Mammary epithelial cell (primary cell): ENCODE measurements at places on chromosomes 12 and 14.

- DNase-seq, result peak; percentile 94
Observed at GRCh38 chr14:105091517-105092170, 26.4 kb upstream of the GPR132 start.

DNA sequence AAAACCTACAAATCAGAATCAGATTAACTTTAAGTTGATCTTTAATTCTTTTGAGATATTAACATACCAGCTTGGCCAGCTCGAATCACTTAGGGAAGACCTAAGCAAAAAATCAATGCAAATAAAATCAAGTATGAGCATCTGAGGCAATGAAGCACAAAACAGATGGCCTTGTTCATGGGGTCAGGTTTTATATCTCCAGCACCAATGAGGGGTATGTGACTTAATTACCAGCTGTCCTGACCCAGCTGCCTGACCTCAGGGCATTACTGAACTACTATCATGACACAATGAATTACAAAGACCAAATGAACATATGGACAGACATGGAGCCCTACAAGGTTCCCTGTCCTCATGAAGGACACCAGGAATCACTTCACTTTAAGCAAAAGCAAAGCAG, 70.5 kb downstream of the FGD6 start:
- DNase-seq, result no peak

- DNase-seq, result no peak
Observed at GRCh38 chr12:100101000-100101399, 41.7 kb downstream of the BLTP3B start.

DNA sequence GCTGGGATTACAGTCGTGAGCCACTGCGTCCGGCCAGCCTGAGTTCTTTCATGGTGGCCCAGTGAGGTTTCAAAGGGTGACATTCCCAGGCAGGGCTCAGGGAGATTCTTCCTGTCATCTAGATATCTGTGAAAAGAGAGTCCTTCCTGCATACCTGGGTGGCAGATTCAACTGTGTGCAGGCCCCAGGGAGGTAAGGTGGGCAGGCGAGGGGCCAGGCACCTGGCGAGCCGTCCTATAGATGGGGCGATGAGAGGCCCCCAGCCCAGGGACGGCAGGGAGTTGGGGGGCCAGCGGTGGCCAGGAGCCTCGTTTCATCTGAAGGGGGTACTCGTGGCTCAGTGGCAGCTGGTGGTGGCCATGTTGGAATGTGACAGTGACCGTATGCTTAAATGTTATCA, 7.1 kb upstream of the EP400 start:
- DNase-seq, result no peak

DNA sequence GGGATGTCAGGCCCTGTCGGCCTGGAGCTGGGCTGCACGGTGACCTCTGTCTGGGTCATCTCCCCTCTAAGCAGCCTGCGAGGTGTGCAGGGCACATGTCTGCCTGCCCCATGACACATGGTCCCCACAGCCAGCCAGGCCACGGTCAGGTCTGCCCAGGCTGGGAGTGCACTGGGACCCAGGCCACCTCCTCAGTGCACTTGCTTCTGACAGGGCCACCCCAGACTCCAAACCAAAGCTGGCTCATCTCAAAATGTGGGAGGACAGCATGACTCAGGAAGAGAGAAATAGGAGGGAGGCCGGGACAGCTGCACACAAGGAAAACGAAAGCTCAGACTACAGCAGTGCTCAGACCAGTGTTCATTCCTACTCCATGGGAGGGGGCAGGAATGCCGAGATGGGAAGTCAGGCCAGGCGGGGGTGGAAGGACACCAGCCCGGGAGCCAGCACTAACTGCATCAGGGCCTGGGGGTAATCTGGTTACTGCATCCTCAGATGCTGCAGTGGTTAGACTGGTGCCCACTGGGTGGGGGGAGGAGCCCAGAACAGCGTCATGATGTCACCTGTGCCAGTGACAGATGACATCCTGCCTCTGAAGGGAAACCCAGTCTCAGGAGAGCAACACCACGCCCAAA, 4.0 kb downstream of the P2RX2 start:
- no peak for DNase-seq

DNA sequence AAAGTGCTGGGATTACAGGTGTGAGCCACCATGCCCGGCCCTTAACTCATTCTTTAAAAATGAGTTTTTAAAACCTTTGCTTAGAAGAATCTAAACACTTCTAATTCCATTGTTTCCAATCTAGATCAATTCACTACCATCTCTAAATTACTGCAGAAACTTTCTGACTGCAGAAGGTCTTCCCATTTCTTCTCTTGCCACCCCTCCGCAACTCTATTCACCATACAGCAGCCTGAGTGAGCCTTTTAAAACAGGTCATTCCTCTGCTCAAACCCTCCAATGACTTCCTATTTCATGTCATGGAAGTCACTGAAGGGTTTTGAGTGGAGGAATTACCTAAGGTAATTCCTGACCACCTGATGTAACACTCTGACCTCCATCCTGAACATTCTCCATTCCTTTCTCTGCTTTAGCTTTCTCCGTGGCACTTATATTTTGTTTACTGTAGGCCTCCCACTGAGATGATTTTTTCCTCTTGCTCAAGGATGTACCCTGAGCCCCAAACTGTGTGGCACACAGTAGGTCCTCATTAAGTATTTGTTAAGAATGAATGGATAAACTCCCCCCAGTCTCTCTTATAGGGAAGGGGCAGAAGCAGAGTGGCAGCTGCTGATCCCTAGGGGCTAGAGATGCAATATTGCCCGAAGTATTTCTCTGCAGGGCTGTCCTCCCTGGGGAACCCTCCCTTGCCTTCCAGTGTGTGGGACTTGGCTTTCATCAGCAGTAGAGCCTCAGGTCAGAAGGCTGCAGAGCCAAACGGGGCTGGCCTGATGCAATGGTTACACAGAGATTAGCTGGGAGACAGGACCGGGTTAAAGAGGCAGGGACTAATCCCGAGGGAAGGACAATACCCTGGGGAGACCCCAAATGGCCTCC, 1.2 kb downstream of the DDIT3 start:
- DNase-seq, result peak; percentile 25

DNA sequence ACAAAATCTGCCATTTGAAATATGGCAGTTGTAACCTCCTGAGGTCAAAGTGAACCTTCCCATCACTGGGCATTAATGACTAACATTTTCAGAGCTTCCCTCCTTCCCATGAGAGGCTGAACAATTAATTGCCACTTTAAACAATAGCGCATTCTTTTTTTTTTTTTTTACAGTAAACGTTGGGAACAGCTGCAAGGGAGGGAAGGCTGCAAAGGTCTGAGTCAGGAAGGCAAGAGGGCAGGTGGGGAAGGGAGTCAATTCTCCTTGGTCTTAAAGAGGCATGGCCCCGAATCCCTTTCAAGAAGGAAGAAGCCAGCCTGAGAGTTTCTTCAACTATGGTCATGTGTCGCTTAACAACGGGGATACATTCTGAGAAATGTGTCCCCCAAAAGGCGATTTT, 41.0 kb upstream of the PLEKHG3 start:
- peak; percentile 74 for DNase-seq

- no peak for DNase-seq
Observed at GRCh38 chr12:104063712-104064030, 660 bp upstream of the HCFC2 start.

- no peak for DNase-seq
Observed at GRCh38 chr14:100544506-100545141, 42.6 kb downstream of the BEGAIN start.

GRCh38 chr14:99930420-99931274, 134.6 kb upstream of the EVL start:
- no peak for DNase-seq

- DNase-seq, result peak; percentile 94
Observed at GRCh38 chr14:99612738-99613330, 8.8 kb upstream of the CCDC85C start.

DNA sequence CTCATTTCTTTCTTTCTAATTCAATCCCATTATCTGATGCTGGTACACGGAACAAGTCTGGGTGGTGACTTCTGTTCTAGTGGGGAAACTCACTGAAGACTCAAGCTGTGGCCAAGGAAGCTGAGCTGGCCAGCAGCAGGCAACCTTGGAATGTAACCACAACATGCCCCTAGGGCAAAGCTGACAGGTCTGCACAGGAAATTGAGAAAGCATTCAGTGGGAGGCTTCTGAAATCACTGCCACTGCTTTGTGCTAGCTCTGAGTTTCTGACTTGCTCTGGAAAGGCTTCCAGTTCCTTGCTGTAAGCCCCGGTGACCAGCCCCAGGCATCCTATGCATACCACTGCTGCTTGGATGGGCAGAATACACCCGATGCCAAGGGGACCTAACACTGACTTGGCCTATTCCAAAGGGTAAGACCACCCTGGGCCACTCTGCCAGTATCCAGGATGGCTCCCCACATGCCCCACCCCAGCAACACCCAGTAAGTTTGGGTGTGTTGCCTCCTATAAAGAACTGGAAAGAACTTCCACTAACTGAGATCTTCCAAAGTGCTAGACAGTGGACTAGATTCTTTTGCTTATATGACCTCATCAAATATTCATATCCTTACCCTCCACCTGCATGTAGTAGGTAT, 84.5 kb upstream of the CDKN3 start:
- DNase-seq, result peak; percentile 99

DNA sequence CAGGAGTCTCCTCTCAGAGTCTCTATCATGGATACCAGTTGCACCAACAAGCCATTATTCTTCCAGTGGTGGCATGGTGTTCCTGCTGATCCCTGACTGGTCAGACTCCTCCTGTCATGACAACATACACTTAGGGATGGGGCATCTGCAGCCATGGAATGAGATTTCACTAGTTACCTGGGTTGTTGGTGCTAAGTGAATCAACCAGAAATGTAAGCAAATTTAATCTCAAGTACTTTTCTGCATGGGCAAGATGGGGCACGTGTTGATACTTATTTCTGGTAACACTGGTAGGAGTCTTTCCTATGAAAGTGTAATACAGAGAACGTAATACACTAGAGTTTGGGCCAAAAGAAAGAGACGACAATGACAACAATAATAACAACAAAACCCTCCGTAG, 211.5 kb upstream of the FOXN3 start:
- no peak for DNase-seq

GRCh38 chr14:69629225-69630127, 18.1 kb downstream of the SUSD6 start:
- DNase-seq, result no peak

DNA sequence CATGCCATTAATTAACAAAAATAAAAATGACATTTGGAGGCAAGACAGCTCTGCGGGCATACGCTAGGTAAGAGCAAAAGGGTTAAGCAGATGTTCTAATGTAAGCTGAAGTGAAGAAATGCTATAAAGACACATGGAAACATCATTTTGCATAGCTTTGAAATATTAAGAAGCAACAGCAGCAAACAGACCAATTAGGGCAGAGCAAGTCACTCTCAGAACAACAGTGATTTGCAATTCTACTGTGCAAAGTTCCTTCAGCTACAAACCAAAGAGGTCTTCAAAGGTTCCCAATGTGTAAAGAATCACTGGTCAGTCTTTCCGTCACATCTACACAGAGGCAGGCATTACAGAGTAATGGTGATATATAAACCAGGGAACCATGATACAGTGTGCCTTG, 68.2 kb downstream of the PAPLN start:
- DNase-seq, result no peak

GRCh38 chr12:112134731-112135130, 9.4 kb downstream of the TRAFD1 start:
- no peak for DNase-seq

- peak; percentile 72 for DNase-seq
Observed at GRCh38 chr14:72638021-72638420, 255.9 kb downstream of the DPF3 start.

DNA sequence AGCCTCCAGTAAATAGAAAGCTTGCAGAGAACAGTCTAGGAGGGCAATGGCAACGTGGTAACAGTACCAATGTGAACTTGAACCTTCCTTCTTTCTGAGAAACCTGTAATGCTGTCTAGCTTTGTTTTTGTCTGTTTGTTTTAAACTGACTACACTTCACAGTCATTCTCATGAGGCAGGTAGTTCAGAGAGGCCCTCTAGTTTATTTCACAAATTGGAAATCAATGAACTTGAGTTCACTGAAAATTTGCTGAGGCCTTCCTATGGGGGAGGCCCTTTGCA, 2.9 kb upstream of the ATP2A2 start:
- DNase-seq, result no peak

DNA sequence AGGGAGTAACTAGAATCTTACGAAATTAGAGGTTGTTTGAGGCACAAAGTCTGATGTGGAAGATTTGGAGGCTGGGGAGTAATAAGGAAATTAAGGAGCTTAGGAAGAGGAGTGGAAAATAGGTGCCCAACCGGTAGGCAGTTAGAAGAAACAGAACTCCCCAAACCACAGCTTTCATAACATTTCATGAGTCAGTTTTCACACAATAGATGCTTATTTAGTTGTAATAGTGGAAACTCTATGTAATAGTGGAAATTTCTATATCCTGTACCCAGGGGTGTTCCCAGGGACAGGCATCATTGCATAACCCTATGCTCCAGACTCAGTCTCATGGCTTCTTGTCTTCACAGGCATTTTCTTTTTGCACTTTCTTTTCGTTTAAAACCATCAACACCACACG, 8.3 kb downstream of the C3AR1 start:
- peak; percentile 88 for DNase-seq

- DNase-seq, result peak; percentile 5
Observed at GRCh38 chr14:92353447-92353846, 30.5 kb downstream of the SLC24A4 start.

GRCh38 chr14:61588419-61588901, 106.9 kb upstream of the HIF1A start:
- DNase-seq, result no peak

GRCh38 chr12:78898416-78898815, 33.8 kb downstream of the SYT1 start:
- DNase-seq, result no peak

DNA sequence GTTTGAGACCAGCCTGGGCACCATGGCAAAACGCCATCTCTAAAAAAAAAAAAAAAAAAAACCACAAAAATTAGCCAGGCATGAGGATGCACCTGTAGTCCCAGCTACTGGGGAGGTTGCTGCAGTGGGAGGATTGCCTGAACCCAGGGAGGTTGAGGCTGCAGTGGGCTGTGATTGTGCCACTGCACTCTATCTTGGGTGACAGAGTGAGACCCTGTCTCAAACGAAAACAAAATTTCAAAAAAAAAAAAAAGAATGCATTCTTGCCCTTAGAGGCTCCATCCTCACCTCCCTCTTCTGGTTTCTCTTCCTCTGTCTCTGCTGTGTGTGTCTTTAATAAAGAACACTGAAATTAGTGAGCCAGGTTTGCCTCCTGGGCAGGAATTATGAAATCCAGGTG, 107.8 kb downstream of the VCPKMT start:
- no peak for DNase-seq

GRCh38 chr12:130496516-130497120, 158.9 kb downstream of the PIWIL1 start:
- DNase-seq, result no peak

- no peak for DNase-seq
Observed at GRCh38 chr12:122064780-122065588, 13.6 kb upstream of the MLXIP start.

DNA sequence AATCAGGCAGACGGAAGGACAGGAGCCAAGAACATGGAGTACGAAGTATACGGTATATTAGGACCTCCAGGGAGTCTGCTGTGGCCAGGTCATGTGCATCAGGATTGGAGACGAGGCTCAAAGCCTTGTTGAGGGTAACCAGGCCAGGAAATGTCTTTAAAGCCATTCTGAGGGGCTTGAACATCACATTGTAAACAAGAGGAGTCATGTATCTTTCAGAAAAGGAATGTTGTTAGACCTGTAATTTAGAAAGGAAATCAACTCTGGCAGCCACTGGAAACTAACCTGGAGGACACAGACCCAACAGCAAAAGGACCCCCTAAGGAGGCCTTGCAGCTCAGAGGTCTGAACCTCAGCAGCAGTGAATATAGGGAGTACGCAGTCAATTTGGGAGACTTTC, 7.5 kb downstream of the MAP3K9 start:
- DNase-seq, result no peak

- DNase-seq, result peak; percentile 50
Observed at GRCh38 chr14:92783813-92784431, 10.2 kb upstream of the GOLGA5 start.

- DNase-seq, result no peak
Observed at GRCh38 chr14:104773505-104774452, 20.8 kb downstream of the SIVA1 start.
